ENCODE measurements at places on chromosomes 2 and 18. TPM values are rescaled to one million over a fixed set of nuclear protein-coding genes. Genes with fewer than 3 reads are reported as not detected.

SIX3 gene
- 0.21 TPM for total RNA-seq

MRPS9 gene
- 27.4 TPM for total RNA-seq

- DNase-seq = no peak
Measured at GRCh38 chr2:163205589-163206254, 367.2 kb upstream of the KCNH7 start.

DNA sequence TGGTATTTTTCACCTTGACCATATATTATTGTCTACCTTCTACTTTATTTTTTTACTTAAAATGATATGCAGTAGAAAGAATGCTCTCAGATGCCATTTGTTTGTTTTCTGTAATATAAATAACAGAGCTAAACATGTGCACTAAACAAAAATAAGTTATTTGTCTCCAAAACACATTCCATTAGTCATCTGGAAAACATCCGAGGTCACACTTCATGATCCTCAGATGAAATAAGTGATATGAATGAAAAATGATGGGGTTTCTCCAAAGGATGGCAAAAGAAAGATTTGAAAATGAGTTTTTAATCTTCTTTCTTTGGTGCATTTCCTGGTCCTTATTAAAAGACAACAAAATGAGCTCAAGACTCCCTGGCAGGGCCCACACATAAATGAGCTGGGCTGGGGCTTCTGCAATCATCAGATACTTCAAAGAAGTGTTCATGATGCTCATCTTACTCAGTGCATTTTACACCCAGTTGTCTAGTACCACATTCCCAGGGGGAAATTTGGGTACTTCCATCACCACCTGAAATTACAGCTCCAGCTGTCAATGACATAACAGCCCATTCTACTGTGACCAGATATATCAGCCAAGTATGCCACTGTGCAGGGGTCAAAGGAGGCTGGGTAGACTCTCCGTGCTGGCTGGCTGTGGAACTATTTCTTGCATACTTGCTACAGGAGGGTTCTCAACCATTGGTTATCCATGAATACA is 283.5 kb downstream of the PID1 start:
- no peak for DNase-seq

PROM2 gene
- total RNA-seq = 1.4 TPM

ZC3H15 gene
- 72.8 TPM for total RNA-seq

GRCh38 chr2:200652158-200652557 is 66.3 kb downstream of the AOX1 start:
- DNase-seq = no peak

GRCh38 chr18:79683626-79684282 is 4.2 kb downstream of the CTDP1 start:
- DNase-seq = no peak

NDC80 gene
- total RNA-seq = 36.0 TPM

- no peak for DNase-seq
Measured at GRCh38 chr2:31317396-31317795, 83.4 kb downstream of the EHD3 start.

- no peak for DNase-seq
Measured at GRCh38 chr2:104768694-104769093, 85.2 kb upstream of the POU3F3 start.

NIF3L1 gene
- total RNA-seq = 37.4 TPM

DNA sequence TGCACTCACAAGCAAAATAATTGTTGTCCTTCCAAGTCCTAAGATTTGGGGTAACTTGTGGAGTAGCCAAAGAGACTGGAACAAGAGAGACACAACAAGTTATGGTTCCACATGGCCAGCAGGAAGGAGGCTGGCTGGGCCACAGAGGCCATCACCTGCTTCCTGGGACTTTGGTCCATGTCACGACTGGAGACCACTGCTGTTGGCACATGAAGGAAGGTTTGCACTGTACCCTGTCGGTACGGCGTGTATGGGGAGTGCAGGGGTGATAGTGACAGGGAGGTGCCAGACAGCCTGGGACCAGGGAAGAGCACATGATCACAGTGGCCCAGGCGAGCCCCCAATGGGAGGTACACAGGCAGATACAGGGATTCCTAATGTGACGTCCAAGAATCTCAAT is 15.5 kb downstream of the SLC66A2 start:
- no peak for DNase-seq

SLC40A1 gene
- 0.74 TPM for total RNA-seq

- no peak for DNase-seq
Measured at GRCh38 chr2:197309691-197310231, 819 bp downstream of the ANKRD44 start.

MTLN gene
- total RNA-seq = 84.3 TPM

- DNase-seq = no peak
Measured at GRCh38 chr2:222504719-222505118, 80.4 kb downstream of the SGPP2 start.

DNA sequence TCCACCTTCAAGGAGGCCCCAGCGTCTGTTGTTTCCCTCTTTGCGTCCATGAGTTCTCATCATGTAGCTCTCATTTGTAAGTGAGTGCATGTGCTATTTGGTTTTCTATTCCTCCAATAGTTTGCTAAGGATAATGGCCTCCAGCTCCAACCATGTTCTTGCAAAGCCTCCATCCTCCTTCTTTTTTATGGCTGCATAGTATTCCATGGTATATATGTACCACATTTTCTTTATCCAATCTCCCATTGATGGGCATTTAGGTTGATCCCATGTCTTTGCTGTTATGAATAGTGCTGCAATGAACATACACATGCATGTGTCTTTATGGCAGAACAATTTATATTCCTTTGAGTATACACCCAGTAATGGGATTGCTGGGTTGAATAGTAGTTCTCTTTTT is 73.0 kb upstream of the NFU1 start:
- no peak for DNase-seq

DNA sequence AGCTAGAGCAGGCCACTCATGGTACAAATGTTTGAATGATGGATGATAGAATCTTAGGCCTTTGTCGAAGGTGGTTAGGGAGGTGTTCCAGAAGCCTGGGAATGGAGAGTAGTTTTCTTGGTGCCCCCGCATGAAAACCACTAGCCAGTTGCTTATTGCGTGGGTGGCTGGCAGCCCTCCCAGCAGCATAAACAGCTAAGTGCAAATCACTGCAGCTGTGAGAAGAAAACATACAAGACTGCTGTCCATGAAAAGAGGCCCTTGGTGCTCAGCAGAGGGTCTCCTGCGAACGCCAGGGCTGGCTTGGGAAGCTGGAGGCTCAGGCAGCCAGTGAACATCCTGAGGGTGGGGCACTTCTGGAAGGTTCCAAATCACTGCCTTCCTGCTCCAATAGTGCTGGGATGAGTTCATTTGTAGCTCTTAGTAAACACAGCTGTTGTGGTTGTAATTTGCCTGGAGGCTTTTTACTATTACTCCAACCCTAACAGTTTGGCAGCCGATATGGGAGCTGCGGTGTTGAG is 118.8 kb downstream of the MGAT5 start:
- no peak for DNase-seq

TSGA10 gene
- total RNA-seq = 7.5 TPM

CPS1 gene
- total RNA-seq = 5.1 TPM

GRCh38 chr2:179336782-179337534 is 72.3 kb upstream of the SESTD1 start:
- no peak for DNase-seq

DNA sequence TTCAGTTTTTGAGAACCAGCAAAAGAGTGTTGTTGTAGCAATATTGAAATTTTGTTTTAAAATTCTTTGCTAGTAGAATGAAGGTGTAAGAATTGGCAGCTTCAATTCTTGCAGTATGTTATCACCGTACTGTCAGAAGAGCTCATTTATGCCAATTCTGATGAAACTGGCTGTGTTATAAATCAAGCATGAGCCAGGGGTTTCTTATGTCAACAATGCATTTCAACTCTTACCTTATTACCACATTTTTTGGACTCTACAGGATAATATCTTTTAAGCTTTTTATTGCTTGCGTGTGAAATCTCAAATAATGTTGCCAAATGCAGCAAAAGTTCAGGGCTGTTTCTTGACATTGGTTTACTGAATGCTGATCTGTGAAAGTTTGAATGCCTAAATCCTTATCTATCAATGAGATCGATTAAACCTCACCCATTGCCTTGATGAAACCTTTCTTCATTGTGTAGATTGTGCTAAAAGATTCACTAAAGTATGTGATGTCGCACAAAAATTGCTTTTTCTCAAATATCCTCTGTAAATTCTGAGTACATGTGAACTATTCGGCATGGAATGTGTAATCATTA is 1389.3 kb upstream of the ZEB2 start:
- DNase-seq = no peak

CD8B2 gene
- total RNA-seq = not detected

DNA sequence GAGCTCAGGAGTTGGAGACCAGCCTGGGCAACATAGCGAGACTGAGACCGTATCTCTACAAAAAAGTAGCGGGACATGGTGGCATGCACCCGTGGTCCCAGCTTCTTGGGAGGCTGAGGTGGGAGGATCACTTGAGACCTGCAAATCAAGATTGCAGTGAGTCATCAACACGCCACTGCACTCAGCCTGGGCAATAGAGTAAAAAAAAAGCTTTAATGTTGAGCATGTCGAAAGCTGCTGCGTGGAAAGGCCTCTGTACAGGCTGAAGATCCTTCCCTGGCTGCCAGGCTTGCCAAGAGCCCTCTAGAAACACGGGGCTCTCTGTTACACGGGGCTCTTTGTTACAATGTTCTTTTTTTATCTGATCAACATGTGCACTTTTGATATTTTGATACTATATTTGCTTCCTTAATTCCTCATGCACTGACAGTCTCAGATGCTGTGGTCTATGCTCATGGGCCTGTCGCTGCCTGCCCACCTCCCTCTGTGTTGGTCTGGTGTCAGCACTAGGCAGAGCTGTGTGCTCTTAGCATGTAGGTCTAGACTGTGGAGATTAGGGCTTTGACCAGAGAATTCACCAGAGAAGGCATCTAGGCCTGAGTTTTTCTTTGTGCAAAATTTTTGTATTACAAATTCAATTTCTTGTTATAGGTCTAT is 18.7 kb downstream of the CLK1 start:
- DNase-seq = no peak

DNA sequence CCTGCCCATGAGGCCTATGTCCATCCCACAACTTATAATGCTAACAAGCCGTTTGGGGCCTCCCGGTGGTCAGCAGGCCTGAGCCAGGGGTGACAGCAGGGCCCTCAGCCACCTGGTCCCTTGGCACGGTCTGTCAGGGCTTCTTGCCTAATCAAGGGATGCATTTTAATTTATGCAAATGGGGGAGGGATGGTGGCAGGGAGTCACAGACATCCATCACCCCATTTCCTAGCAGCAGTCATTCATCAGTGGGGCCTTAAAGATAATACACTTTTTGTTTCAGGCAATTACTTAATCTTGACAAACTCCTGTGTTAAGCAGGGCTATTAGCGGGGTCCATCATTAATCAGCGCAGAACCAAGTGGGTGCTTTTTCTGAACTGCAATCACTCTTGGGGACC is 174.5 kb downstream of the GLI2 start:
- no peak for DNase-seq

- no peak for DNase-seq
Measured at GRCh38 chr2:141497272-141497671, 633.5 kb downstream of the LRP1B start.

MFSD2B gene
- 0.23 TPM for total RNA-seq

CRYGC gene
- not detected for total RNA-seq

ANKRD30BL gene
- total RNA-seq = not detected

DNA sequence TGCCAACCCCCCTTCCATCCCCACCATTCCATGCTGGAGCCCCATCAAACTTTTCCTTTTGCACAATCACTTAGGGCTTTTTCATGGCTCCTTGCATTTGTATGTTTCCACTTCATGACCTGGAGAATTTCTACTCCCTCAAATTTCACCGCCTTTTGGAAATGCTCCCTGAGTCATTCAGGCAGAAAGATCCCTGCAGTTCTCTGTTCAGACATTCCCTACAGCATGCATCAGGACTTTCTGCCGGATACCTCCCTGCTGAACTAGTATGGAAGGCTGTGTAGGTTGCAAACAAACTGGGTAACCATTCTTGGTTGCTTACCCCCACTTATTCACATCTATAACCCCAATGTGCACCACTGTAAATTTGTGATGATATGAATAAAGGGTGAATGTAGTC is 389.6 kb upstream of the CELF4 start:
- DNase-seq = no peak

DNA sequence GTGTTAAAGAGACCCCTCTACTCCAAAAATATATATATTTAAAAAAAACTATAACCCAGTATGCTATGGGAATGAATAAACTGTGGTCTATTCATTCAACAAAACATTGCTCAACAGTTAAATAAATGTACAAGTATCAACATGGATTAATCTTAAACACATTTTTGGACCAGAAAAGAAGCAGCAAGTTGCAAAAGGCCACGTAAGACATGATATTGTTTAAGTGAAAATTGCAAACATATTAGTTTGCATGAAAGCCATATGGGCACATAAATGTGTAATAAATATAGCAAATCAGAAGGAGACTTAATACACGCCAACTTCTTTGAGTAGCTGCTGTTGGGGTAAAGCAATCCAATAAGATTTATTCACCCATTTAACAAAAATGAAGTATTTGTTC is 321.5 kb downstream of the FBXO15 start:
- DNase-seq = no peak

PTPRN gene
- total RNA-seq = not detected

DNA sequence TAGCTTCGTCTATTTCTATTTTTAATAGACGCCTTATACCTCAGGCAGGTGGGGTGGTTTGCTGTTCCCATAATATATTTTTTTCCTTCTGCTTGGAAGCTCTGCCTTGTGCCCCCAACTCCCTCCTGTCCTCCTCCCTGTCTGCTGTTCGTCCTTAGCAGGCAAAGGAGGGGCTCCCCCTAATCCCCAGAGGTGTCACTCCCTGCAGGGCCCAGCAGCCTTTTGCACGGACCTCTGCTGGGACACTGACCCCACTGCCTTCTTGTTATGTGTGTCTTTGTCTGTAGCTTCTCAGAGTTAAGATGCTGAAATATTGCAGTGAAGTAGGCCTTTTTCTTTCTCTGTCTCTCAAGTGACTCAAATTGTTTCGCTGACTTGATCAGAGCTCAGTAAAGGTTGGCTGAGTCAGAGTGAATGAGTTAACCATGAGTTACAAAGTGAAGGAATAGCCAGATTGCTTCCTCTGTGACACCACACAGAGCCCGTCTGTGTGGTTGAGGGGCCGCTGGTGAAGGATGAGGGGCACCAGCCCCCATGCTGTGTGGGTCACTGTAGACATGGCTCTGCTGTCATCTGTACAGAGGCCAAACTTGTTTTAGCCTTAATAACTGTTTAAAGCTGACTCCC is 47.7 kb downstream of the PRKCE start:
- peak; percentile 64 for DNase-seq

TTN gene
- total RNA-seq = 0.13 TPM

- DNase-seq = no peak
Measured at GRCh38 chr2:186755066-186755465, 61.2 kb downstream of the FAM171B start.

DNA sequence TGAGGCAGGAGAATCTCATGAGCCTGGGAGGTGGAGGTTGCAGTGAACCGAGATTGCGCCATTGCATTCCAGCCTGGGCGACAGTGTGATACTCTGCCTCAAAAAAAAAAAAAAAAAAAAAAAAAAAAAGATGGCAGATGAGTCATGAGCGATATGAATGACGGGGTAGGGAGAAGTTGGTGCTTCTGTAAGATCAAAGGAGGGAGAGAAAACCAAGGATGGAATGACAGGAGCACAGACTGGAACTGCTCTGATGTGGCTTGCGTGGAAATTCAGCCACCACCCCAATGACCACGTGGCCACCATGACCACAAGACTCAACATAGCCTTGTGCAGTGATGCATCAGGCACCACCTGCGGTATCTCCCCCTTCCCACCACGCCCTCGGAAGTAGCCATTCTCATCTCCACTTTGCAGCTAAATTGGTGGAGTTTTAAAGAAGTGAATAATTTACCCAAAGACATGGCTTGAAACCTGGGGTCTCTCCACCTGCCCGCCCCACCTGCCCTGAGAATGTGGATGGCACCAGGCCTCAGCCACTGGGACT is 96.0 kb downstream of the ACKR3 start:
- DNase-seq = no peak

- no peak for DNase-seq
Measured at GRCh38 chr2:46657042-46657504, 177.7 kb downstream of the TMEM247 start.

Measured in Panc1 (cell line).